Activated CD8-positive, alpha-beta memory T cell treated with anti-CD3 and anti-CD28 coated beads, Interleukin-2, amount 10 ng/mL, durations not matched to agents 7 days and 5 days (primary cell): ENCODE measurements at places on chromosomes 7 and 10. TPM values are rescaled to one million over a fixed set of nuclear protein-coding genes. Genes with fewer than 3 reads are reported as not detected.

OPN4 gene
- total RNA-seq = not detected

SLF2 gene
- total RNA-seq = 53.0 TPM

PAPOLB gene
- total RNA-seq = not detected

ITPRID1 gene
- not detected for total RNA-seq

MRPS24 gene
- 75.3 TPM for total RNA-seq

DNA sequence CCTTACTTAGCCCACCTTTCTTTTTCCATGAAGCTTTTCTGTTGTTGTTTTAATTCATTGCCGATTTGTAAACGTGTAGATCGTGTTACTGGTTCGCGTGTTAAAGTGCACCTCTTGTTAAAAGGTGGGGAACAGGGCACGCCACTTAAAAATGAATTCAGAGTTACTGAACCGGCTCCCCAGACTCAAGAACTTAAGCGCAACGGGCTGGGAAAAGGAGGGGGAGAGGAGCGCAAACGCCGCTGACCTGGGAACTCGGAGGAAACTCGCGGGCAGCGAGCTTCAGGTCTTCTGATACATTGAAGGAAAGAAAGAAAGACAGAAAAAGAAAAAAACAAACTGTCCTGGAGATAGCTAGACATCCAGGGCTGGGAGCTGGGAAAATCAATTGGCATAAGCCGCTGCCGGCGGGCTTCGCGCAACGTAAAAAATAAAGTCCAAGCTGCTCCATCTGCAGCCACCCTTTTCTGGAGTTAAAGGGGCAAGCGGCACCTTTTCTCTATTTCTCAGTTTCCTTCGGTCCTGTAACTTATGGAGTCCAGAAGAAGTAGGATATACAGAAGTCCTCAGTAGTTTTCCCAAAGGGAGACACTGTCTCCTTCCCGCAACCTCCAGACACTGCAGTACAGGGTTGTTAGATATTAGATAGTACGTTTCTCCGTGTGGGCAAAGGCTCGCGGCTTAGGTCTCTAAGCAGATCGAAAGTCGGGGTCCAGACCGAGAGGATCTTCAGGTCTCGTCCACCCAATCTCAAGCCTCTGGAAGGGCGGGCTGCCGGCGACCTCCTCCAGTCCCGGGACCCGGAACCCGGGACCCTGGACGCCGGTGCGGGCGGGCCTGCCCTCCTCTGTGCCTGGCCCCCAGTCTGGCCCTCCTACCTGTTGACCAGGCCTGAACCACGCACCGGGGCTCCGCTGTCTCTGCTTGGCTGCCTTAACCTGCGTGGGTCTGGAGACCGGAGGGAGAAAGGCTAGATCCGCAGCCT is 1.8 kb upstream of the DLX6 start:
- DNase-seq = no peak
- peaks cover 8% of the 10 kb centered on the region for H3K36me3 ChIP-seq
- no peak overlapping the region for H3K4me3 ChIP-seq
- peak overlapping the region; percentile 63 for H3K27ac ChIP-seq
- peaks cover 91% of the 10 kb centered on the region for H3K27me3 ChIP-seq
- peaks cover 8% of the 10 kb centered on the region for H3K4me1 ChIP-seq

DNA sequence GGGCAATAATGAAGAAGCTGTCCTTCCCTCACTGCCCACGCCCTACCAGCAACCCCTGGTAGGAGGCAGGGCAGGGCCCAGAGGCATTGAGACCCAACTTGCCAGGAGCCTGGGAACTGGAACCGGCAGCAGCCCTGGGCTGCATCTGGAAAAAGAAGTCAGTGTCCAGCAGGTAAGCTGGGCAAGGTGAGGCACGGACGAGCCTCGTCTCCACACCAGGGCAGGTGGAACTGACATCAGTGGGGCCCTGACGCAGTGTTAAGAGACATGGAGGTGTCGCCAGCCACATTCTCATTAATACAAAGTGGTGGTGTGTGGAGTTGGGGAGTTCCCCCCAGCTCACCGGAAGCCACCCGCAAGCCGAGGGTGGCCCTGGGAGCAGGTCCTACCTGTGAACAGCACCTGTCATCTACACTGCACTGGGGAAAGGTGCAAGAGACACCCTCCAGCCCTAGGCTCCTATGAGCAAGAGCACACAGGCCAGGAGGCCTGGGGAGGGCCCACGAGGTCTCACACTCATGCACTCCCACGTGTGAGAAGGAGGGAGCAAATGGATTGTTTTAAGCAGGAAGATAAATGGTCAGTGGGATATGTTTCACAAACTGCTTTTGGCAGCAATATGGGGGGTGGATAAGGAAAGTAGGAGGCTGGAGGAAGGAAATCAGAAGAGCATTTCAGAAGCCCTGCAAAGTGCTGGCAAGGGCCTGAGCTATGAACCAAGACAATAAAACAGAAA is 53.6 kb downstream of the COBL start:
- H3K36me3 ChIP-seq = no peaks in the 10 kb centered on the region
- no peaks in the 10 kb centered on the region for H3K27me3 ChIP-seq
- DNase-seq = no peak
- no peak overlapping the region for H3K27ac ChIP-seq

DNA sequence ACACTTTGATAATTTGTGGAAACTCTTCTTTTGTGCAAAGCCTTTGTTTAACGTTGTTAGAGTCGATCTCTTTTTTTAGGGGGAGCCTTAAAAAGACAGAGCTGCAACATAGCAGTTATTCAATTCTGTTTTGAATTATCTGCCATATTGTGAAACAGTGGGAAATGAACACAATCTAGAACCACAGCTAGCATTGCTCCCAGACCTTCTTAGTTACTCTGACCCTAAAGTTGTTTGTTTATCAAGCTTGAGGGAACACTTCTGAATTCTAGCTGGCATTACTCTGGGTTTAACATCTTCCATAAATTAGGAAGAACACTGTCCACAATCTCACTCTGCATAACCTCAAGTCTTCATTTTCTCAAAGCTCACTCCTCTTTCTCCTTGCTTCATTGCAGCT is 217.7 kb downstream of the PRKG1 start:
- no peak overlapping the region for H3K4me3 ChIP-seq
- no peaks in the 10 kb centered on the region for H3K27me3 ChIP-seq
- H3K36me3 ChIP-seq = no peaks in the 10 kb centered on the region
- H3K4me1 ChIP-seq = no peaks in the 10 kb centered on the region
- no peak overlapping the region for H3K27ac ChIP-seq

DNA sequence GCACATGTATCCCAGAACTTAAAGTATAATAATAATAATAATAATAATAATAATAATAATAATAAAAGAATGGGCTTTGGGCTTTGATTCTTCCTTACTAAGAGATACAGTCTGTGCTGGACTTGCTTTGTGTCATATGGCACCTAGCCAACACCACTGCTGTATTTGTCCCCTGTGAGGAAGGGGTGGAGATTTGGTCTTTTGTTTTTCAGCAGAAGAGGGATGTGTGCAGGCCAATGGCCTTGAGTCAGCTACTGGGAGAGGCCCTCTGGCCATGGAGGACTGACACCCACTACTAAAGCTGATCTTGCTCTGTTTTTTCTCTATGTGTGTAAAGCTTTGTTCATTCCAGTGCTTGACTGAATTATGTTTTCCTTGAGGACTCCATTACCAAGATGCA is 573.0 kb upstream of the PCDH15 start:
- no peaks in the 10 kb centered on the region for H3K27me3 ChIP-seq
- no peak overlapping the region for H3K4me3 ChIP-seq
- no peaks in the 10 kb centered on the region for H3K36me3 ChIP-seq
- no peak overlapping the region for H3K27ac ChIP-seq
- no peak for DNase-seq
- no peaks in the 10 kb centered on the region for H3K4me1 ChIP-seq

DNA sequence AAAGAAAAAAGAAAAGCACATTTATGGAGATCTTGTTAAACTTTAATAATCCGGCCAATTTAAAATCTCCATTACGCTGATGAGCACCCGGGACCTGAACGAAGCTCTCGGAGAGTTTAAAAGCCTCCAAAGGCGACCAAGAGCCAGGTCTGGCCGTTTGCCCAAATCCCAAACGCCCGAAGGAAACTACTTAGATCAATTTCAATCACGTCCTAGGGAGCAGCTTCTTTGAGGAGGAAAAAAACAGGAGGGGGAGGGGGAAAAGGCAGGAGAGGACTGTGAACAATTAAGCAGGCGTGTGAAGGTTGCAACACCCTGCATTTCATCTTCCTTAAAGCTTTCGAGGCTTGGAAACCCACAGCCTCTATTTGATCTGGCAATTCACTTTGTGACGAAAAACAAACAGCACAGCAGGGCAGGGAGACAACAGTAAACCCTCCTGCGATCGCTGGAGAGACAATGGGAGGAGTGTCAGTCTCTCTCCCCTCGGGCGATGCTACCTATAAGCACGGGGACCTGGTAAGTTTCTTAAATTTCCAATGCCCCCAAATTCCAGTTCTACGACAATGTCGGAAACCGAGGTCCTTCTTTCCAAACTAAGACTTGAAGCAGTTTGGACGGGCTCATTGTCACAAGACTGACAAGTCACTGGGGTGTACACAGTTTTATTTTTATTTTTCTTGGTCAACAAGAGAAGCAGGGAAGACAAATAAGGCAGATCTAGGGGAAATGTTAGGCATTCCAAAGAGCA is 1.2 kb downstream of the KLF6 start:
- H3K27ac ChIP-seq = peak overlapping the region; percentile 99
- H3K4me3 ChIP-seq = peak overlapping the region; percentile 93
- H3K27me3 ChIP-seq = no peaks in the 10 kb centered on the region
- peaks cover 58% of the 10 kb centered on the region for H3K36me3 ChIP-seq

DNA sequence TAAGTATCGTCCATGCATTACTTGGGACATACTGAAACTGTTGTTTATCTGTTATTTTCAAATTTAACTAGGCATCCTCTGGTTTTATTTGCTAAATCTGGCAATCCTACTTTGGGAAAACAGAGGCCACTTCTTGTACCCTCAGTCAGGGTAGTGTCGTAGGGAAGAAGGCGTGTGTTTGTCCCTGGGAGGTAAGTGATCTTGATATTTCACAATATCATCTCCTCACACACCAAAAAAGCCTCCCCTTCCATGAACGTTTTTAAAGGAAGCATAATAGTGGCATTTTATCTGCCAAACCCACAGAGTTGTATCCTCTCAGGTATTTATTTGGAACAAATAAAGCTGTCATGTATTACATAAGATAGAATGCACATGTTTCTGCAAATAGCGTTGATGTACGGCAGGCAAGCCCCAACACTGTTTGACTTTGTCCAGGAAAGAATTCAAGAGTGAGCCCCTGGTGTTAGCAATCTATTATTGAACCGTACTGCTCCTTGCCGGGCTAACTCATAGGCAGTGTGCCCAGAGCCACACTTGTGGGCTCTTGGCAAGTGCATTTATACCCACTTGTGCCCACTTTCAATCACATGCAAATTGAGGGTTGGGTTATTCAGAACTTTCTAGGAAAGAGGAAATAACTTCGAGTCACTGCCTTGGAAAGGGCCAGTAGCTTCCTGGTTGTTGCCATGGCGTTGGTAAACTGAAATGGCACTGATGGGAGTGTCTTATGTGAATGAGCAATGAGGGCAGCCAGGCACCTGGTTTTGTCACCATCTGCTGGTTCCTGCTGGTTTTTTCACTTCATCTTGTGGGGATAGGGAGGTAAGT is 266.0 kb downstream of the USP6NL start:
- H3K36me3 ChIP-seq = peaks cover 2% of the 10 kb centered on the region
- H3K27ac ChIP-seq = no peak overlapping the region
- no peak for DNase-seq
- no peak overlapping the region for H3K4me3 ChIP-seq
- peaks cover 8% of the 10 kb centered on the region for H3K27me3 ChIP-seq
- peaks cover 3% of the 10 kb centered on the region for H3K4me1 ChIP-seq
